Stimulated activated CD4-positive, alpha-beta T cell treated with anti-CD3 and anti-CD28 coated beads, Interleukin-15, amount 100 ng/mL, for 24 hours (primary cell): ENCODE measurements at places on chromosomes 16 and 17.

DNA sequence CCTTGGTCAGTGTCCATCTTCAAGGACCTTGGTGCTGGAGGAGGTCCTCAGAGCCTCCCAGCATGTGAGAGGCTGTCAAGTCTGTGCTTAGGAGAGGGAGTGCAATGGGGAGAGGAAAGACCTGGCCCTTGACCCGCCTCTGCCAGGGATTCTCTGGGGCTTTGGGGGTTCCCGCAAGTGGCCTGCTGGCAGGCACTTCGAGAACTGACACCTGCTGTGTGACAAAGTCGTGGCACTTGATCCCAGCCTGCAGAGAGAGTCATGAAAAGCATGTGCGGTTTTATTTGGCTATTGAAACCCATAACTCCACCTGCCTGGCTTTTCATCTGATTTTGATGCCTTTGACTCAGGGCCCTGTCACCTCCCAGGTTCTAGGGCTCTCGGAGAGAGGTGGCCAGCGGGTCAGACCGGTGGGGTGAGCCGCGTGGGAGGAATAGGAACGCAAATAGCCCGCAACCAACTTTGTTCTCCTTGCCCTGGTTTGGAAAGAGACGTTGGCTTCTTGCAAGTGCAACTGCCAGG lies 42.8 kb upstream of the GSE1 start:
- DNase-seq: peak; percentile 42

- DNase-seq: no peak
Measured at GRCh38 chr16:10868596-10869469, 8.2 kb upstream of the CIITA start.

DNA sequence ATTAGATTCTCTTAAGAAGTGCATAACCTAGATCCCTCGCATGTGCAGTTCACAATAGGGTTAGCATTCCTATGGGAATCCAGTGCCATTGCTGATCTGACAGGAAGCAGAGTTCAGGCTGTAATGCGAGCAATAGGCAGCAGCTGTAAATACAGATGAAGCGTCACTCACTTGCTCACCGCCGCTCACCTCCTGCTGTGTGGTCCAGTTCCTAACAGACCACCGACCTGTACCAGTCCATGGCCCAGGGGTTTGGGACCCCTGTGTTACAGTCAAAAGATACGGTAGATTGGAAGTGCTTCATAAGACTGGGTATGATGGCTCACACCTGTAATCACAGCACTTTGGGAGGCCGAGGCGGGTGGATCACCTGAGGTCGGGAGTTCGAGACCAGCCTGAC lies 2.8 kb downstream of the STAT5A start:
- no peak for DNase-seq

DNA sequence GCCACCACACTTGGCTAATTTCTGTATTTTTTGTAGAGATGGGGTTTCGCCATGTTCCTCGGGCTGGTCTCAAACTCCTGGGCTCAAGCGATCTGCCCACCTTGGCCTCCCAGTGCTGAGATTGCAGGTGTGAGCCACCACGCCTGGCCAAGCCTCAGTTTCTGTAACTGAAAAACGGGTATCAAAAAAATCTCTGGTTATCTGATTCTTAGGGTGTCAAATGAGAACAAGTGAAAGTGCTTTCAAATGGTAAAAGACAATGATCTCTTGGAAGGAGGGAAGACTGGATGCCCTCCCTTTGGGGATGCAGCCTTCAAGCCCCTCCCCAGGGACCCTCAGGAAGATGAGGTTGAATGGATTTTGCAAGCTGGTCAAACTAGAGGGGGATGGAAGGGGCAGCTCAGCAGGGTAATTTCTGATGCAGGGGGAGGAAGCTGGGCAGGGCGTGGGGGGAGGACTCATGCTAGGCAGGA lies 22.3 kb downstream of the ARHGAP23 start:
- DNase-seq: no peak

- DNase-seq: no peak
Measured at GRCh38 chr16:17488506-17488905, 17.7 kb upstream of the XYLT1 start.

- peak; percentile 89 for DNase-seq
Measured at GRCh38 chr17:76278952-76279741, 14.0 kb downstream of the UBALD2 start.

DNA sequence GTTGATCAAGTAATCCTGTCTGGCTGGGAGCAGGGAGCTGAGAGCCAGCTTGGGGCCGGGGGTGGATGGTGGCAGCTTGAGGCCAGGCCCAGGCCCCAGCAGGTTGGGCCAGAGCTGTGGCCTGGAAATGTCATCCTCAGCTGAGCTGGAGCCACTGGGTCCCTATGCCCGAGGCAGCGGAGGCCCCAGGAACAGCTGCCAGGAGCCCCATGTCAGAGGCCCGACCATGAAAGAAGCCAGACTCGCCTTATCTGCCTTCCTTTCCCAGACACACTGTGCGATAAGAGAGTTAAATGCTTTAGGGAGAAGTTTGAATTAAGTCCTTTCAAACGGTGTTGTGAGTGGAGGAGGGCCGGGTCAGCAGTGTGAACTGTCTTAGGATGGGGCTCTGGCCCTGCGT lies 3.5 kb downstream of the SMTNL2 start:
- no peak for DNase-seq

- DNase-seq: no peak
Measured at GRCh38 chr17:51015145-51015558, 105.5 kb downstream of the SPAG9 start.

GRCh38 chr17:57862694-57863667 lies 13.1 kb upstream of the MRPS23 start:
- DNase-seq: no peak

DNA sequence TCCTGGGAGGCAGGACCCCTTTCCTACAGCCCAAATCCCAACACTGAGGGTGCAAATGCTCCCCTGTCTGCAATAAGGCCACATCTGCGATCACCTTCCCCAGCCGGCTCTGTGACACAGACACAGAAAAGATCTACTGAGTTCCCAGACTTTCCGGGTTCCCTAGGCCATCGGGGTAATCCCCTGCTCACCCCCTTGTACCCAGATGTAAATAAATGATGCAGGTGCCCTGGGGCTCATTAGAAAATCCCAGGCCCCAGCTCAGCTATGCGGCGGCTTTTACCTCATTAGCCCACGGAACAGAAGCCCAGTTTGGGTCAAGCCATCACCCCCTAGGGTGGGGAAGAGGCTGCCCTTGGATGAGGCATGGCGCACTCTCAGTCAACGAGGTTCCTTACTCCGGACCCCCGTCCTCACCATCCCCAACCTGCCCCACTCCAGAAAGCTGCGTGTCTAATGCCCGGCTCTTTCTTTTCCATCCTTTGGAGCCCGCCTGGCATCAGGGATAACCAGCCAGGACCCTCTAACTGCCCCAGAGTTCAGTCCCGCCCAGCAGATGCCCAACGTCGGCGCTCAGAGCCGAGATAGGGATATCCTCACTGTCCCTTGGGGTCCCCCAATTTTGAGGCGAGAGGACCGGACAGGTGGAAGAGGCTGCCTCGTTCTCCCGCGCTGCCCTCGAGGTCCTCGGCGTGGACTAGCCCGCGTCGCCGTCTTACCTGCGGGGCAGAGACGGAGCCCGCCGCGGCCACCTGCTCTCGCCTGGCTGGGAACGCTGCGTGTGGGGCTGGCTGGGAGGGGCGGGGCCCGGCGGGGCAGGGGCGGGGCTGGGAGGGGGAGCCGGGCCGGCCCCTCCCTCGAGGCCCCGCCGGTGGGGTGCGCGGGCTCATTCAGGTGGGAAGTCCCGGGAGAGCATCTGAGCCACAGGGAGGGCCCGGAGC lies at the start of gene ZNF385C:
ZNF385C (minus strand) TSS at position 783 of the 941 bp plus-strand sequence. CDS start 35,417 bp downstream, outside the sequence.
- peak; percentile 62 for DNase-seq

DNA sequence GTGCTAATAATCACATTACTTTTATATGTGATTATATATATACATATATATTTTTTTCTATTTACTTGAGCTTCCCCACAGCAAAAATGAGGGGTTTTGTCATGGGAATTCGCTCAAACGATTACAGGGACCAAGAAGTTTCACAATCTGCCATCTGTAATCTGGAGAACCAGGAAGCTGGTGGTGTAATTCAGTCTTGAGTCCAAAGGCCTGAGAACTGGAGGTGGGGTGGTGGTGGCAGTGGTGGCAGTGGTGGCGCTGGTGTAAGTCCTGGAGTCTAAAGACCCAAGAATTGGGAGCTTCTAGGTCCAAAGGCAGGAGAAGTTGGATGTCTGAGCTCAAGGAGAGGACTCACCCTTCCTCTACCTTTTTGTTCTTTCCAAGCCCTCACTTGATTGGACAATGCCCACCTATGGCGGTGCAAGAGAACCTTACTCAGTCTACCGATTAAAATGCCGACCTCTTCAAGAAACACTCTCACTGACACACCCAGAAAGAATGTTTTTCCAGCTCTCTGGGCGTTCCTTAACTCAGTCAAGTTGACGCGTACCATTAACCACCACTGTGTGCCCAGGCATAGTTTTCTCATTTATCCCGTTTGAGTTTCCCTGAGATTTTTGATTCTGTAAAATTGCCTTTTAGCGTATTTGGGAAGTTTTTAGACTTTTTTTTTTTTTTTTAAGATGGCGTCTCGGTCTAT lies 31.9 kb downstream of the POLR2A start:
- no peak for DNase-seq

DNA sequence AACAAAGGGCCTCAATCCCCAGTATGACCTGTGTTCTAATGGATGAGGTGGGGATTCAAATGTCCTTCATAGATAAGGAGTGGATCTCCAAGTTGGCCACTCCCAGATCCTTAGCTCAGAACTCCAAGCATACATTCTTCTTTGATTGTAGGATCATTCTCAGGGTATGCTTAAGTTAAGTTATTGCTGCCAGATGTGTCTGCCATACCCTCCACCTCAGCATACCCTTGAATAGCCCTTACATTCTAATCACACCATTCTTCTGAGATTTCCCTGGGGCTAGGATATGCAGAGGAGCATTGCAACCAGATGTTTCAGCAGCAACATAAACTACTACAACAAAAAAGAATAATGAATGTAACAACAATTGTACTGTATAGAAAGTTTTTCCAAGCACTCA lies 1.6 kb upstream of the KRTAP2-4 start:
- no peak for DNase-seq

- DNase-seq: no peak
Measured at GRCh38 chr17:5381542-5381941, 37.9 kb downstream of the NUP88 start.

GRCh38 chr16:78737630-78738029 lies 638.2 kb downstream of the WWOX start:
- no peak for DNase-seq

DNA sequence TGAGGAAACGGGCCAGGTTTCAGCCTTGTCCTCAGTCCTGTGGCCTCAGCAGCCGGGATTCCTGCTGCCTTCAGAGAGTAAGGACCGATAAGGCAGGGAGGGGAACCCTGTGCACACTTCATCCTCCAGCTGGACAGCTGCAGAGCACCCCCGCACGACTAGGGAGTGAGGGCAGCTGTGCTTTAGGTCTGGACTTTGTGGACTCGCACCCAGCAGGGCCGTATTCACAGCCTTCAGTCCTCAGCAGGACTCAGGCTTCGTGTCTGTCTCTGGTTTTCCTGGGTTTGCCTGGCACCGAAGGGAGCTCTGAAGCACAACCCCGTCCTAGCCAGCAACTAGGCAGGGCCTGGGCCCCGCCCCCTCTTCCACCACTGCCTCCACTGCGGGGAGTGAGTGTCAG lies 45.8 kb upstream of the CACNG5 start:
- DNase-seq: no peak

- DNase-seq: peak; percentile 29
Measured at GRCh38 chr16:56262148-56262547, 70.9 kb downstream of the GNAO1 start.

DNA sequence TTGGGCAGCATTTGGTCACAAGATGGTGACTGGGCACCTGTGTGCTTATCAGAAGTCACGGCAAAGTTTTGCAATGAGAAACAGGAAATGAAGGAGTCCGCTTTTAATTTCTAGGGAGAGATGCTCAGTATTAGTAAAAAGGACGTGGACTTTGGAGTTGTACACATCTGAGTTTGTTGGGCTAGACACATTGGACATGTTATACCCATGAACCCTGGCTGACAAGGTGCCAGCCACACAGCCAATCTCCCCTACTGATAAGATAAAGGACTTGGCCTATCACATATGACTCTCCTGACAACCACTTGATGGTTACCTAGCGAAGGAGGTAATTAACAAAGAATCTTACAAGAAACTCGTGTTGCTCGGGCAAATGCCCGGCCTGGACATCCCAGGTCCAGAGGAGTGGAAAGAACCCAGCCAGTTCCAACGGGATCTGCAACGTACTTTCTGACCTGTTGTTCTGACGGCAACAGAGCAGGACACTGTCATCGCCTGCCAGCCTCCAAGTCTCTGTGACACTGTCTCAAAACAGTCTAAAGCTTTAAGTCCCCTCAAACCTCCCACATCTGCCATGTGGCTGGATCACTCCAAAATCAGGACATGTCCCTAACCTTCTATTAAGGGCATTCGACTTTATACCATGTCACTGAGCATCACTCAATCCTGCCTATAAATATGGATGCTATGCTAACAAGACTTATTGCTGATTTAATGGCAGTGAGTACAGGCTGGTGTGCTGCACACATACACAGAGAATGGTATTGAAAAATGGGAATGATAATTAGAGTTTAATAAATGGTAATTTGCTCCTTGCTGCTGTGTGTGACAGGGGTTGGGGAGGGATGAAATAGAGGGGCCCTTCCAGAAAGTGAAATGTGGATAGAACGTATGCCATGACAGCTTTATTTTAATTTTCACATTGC lies 47.6 kb upstream of the LYRM9 start:
- no peak for DNase-seq

- DNase-seq: no peak
Measured at GRCh38 chr16:7344830-7345780, 12.5 kb downstream of the RBFOX1 start.

GRCh38 chr16:88911136-88911945 lies 44.9 kb upstream of the PABPN1L start:
- no peak for DNase-seq

DNA sequence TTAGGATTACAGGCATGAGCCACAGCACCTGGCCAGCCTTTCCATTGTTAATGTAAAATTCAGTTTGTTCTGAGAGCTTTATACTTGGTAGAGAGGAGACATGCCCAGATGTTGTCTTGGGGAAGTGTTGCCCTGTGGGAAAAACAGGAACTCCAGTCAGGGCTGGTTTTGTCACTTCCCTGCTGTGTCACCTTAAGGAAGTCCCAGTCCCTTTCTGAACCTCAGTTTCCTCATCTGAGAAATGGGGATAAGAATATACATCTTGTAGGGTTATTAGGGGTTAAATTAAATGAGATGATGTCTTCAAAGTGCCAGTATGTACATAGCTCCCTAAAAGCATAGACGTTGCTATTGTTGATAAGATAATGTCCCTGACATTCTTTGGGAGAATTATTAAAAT lies 25.3 kb downstream of the CLEC16A start:
- no peak for DNase-seq
